ENCODE measurements at places on chromosomes 7 and 10.

DNA sequence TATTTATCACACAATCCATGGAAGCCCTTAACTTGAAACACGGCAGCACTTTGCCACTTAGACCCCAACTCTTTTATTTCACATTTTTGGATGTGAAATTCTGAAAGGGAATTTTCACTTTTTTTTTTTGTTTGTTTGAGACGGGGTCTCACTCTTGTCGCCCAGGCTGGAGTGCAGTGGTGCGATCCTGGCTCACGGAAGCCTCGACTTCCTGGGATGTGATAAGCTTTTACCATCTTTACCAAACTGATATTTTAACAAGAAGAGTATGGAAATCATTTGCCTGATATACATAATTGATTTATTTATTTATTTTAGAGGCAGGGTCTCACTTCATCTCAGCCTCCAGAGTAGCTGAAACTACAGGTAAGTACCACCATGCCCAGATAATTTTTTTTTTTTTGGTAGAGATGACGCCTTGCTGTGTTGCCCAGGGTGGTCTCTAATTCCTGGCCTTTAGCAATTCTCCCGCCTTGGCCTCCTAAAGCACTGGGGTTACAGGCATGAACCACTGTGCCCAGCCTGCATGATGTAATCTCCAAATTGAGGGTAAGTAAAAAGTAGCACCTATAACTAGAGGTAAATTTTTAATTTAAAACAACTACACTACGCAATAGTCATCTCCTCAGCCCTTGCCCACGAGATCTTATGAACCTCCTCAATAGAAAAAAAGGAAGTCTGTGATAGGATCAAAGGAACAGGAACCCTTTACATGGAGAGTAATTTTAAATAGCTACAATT lies 180.7 kb upstream of the KLF14 start:
- no peak for DNase-seq

GRCh38 chr7:113140956-113141355 lies 22.6 kb upstream of the SMIM30 start:
- DNase-seq, result no peak

DNA sequence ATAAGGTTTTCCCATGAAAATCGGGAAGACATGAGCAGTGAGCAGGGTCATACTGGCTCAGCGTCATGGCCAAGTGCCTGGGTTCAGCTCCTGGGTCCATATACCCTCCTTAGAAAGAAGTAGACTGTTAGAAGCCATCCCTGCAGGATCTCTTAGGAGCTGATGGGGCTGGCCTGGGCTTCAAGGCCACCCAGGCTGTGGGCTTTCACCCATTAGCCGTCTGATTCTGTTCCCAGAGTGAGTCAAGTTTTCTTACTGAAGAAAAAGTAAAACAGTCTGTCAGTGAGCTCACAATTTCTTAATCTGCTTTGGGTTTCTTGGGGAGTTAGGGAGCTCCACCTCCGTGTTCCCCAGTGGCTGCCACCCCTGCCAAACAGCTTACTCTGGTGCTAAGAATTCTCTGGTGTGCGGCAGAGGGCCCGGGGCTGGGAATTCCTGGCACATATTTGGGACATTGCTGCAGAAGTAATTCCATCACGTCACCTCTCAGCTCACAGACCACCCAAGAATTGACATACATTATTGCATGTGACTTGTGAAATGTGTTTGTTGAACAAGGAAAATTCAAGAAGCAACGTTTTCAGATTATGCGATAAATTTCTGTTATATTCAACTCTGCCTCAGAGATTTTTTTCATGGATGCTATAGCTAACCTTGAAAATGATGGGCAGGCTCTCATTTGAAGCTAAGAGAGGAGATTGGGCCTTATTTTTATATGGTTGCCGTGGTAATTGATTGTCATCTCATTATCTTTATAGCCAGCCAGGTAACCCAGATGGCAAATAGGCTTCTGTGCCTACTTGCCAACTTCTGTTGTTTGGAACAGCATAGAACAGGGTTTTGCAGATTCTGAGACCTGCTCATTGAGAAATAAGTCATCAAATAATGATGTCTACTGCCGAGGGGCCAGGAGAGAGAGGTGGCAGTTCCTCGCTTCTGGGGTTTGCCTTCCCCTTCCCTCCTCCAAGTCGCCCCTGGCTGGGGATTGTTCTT lies 166.4 kb downstream of the CHN2 start:
- no peak for DNase-seq

DNA sequence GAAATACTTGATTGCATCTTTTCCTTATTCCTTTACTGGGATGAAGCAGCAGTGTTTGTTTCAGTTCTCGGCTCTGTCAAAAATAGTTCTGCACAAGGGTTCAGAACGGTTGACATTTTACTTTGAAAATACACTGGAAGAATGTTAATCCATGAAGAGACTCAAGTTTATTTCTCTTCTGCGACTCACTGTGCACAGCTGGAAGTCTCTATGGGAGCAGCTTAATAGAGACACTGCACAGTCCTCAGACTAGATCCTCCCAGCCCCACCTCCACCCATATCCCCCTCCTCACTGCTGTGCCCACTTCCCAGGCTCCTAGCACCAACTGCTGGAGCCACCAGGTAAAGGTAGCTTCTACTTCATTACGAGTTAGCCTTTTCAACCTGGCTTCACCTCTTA lies 517.8 kb downstream of the GRID1 start:
- DNase-seq, result no peak

DNA sequence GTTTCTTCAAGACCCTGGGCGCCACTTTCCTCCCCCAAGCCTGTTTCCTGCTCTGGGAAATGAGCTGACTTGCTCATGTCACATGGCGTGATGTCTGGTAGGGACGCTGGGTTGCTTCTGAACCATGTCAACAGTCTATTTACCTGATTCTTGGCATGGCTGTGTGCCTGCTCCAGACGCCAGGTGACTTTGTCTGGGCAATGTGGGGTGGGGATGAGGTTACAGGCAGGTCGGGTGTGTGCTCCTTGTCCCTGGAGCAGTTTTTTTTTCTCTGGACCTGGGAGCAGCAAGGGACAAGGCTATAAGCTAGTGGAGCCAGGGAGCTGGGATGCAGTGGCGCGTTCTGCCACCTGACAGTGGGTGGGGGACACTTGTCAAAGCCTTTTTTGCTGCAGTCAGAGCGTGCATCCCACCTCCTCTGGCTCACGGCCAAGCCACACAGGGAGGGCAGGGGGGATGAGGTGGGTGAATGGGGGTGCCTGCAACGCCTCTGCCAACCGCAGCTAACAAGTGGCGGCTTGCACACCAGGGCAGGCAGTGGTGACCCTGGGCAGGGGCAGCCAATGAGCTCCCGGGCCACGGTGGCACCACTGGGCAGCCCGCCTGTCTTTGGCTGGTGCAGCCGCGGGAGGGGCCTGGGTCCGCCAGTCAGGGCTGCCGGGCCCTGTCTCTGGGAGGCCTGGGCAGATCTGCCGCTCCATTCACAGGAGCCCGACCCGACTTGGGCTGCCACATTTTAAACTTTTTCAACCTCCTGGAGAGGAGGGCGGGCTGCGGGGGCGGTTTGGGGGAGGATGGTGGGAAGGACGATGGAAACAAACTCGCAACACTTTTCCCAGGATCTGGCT lies 22.9 kb downstream of the DNAJB12 start:
- no peak for DNase-seq

DNA sequence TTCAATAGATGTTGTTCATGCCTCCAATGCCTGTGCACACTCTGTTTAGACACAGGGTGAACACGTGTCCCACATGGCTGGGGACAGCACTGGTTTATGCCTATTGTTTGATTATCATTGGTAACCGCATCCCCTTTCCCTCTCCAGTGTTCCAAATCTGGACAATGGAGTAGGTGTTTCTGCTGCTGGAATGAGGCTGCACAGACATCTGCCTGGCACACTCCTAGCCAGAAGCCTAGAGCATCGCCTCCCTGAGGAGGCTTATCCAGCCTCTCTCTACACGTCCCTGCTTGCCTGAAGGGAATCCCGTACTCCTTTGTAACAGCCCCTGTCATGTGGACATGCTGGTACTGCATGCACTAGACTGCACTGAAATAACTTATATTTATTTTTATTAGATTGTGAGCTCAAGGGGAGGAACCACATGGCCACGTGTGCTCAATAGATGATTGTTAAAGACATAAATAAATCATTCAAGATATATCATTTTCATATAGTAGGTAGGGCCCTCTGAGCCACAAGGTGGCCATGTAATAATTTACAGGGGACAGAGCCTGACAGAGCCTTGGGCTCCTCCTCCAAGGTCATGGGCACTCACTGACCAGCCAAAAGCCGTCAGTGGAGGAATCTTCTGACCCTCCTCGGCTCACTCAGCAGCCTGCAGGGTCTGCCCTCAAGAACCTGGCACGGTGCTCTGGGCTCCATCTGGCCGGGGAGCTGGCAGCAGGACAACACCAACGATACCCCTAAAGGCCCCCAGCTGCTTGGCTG lies 310.9 kb upstream of the ZNF32 start:
- DNase-seq, result no peak

DNA sequence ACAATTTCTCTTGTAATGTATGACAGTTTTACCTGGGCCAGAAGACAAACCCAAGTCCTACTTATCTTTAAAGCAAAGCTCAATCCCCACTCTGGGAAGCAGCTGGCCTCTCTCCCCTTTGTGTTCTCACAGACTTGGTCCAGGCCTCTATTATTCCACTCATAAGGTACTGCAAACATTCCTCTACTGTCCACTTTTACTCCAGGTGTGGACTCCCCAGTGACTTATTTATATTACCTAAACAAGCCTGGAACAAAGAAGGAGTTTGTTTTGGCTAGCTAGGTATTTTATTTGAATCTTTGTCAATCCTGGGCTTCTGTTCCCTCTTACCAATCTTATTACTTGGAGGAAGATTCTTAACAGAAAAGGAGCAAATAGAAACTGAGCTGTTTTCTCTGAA lies 163.5 kb downstream of the SKAP2 start:
- DNase-seq, result no peak

- DNase-seq, result no peak
Measured at GRCh38 chr10:12875100-12875499, 126.4 kb downstream of the CCDC3 start.

- DNase-seq, result no peak
Measured at GRCh38 chr7:18004372-18004771, 23.3 kb downstream of the PRPS1L1 start.

DNA sequence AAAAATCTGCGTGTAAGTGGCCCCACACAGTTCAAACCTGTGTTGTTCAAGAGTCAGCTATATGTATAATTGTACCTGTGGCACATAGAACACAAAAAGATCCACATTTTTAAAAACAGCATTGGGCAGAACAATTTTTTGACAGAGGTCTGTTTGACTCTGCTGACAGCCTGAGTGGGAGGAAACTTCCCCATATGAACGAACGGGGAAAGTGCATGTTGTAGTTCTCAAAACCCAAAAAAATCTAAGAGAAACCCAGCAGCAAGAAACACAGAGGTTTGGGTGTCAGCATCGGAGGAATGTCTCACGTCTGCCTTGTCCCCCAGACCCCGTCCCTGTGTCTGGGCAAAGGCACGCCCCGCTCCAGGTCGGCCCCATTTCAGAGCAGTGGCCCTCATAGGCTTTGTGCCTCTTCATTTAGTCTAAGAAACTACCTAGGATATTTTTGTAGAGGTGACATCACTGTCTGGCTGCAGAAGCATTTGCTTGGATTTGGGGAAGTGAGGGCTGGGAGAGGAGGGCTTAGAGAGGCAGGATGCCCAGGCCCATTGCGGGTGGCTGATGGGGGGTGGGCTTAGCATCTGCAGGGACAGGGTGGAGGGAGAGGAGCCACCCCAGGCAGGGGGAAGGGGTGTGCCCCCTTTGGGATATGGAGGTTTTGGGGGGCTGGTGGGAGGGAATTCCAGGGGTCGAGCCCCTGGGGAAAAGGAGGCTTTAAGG lies 11.0 kb downstream of the CUX1 start:
- DNase-seq, result no peak

- DNase-seq, result no peak
Measured at GRCh38 chr10:131126321-131127137, 185.0 kb downstream of the TCERG1L start.

GRCh38 chr10:2908851-2909630 lies 158.3 kb upstream of the PFKP start:
- no peak for DNase-seq

- DNase-seq, result no peak
Measured at GRCh38 chr10:47291682-47292081, 8.3 kb upstream of the GDF10 start.

DNA sequence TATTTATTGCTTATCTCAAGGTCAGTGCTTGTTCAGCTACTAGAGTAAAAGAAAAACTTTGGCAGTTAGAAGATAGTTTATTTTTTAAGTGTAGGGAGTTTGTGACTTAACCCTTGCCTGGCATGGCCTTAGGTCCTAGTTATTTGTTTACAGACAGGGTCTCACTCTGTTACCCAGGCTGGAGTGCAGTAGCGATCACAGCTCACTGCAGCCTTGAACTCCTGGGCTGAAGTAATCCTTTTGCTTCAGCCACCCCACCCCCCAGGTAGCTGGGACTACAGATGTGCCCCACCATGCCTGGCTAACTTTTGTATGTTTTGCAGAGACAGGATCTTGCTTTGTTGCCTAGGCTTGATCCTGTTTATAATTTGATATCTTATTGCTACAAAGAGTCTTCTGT lies 4.2 kb downstream of the ANLN start:
- DNase-seq, result no peak

DNA sequence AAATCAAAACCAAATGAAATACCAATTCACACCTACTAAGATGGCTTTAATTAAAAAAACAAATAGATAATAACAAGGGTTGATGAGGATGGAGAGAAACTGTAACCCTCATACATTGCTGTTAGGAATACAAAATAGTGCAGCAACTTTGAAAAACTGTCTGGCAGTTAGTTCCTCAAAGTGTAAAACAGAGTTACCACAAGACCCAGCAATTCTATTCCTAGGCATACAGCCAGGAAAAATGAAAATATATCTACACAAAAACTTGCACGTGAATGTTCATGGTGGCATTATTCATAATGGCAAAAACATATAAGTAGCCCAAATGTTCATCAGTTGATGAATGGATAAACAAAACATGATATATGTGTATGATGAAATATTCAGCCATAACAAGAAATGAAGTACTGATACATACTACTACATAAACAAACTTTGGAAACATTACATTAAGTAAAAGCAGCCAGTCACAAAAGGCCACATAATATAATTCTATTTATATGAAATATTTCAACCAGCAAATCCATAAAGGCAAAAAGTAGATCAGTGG lies 83.5 kb downstream of the BRAF start:
- no peak for DNase-seq

All from hepatic stellate cell (primary cell).